ENCODE measurements at places on chromosomes 1 and 21. TPM values are rescaled to one million over a fixed set of nuclear protein-coding genes. Genes with fewer than 3 reads are reported as not detected.

GRCh38 chr1:167922611-167923074, 8.7 kb upstream of the ADCY10 start:
- no peak for DNase-seq

ZNF695 gene
- total RNA-seq, result 1.2 TPM

UBXN10 gene
- 0.39 TPM for total RNA-seq

DNA sequence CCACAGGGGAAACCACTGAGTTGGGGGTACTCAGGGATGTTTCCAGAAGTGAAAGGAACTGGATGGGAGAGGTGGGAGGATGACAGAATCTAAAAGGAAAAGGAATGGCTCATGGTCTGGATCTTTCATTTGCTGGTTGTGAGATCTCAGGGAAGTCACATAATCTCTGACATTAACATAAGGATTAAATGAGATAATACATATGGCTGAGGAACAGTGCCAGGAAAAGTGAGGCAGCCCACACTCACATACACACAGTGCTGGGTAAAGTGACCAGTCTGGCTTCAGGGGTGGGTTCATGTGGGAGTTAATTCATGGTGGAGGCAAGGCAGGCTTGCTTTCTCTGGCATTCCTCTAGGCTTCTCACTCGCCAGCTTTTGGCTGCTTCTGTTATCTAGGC, 3.9 kb upstream of the PTCH2 start:
- DNase-seq, result no peak

Measured in activated T-helper 2 cell treated with anti-CD3 and anti-CD28 coated beads, Interferon-gamma antibody, Interleukin-2, Interleukin-4, amounts not matched to agents 10 μg/mL and 5 μg/mL and 100 μg/mL, durations not matched to agents 14 hours and 24 hours and 36 hours (primary cell).